H7 (cell line): ENCODE measurements at places on chromosomes 16 and 17. TPM values are rescaled to one million over a fixed set of nuclear protein-coding genes. Genes with fewer than 3 reads are reported as not detected.

The DNAH9 gene
- 0.85 and 0.97 TPM in 2 replicates for total RNA-seq

The CLEC18A gene
- total RNA-seq = 0.63 TPM in 1 of 2 replicates, not detected in the other

The HS3ST2 gene
- 0.24 TPM in 1 of 2 replicates, not detected in the other for total RNA-seq

The GRAPL gene
- not detected in 2 replicates for total RNA-seq

The RSPRY1 gene
- total RNA-seq = 31.0 and 49.8 TPM in 2 replicates

The IL34 gene
- total RNA-seq = 8.5 and 8.8 TPM in 2 replicates

The MSLN gene
- 0.15 TPM in 1 of 2 replicates, not detected in the other for total RNA-seq

The SLC12A3 gene
- total RNA-seq = not detected in 2 replicates

The TNP2 gene
- total RNA-seq = not detected in 2 replicates

The DYNLRB2 gene
- 0.42 TPM in 1 of 2 replicates, not detected in the other for total RNA-seq

The FSCN2 gene
- 0.33 TPM in 1 of 2 replicates, not detected in the other for total RNA-seq

The MPO gene
- total RNA-seq = not detected in 2 replicates

The CBX2 gene
- total RNA-seq = 89.1 and 97.4 TPM in 2 replicates

The STH gene
- not detected in 2 replicates for total RNA-seq

The SULT1A3 gene
- total RNA-seq = 4.2 and 6.5 TPM in 2 replicates

The KRT36 gene
- total RNA-seq = not detected in 2 replicates

The HBQ1 gene
- 0.59 and 1.6 TPM in 2 replicates for total RNA-seq

The CRHR1 gene
- 0.14 and 0.81 TPM in 2 replicates for total RNA-seq

The USP31 gene
- 8.3 and 11.4 TPM in 2 replicates for total RNA-seq

The GALR2 gene
- 1.8 and 2.0 TPM in 2 replicates for total RNA-seq

The TM4SF5 gene
- not detected in 2 replicates for total RNA-seq

The AP1G1 gene
- 36.7 and 42.5 TPM in 2 replicates for total RNA-seq

The CCL17 gene
- not detected in 2 replicates for total RNA-seq

The PLA2G10 gene
- total RNA-seq = not detected in 2 replicates

The KRTAP2-2 gene
- not detected in 2 replicates for total RNA-seq

The SLC38A8 gene
- total RNA-seq = not detected in 2 replicates

The CHST4 gene
- 6.7 and 7.6 TPM in 2 replicates for total RNA-seq

The SHISA6 gene
- total RNA-seq = 0.63 and 1.0 TPM in 2 replicates

The ZNF469 gene
- 0.28 and 0.44 TPM in 2 replicates for total RNA-seq

The MILR1 gene
- 0.70 and 1.5 TPM in 2 replicates for total RNA-seq
